Stimulated activated CD4-positive, alpha-beta T cell treated with anti-CD3 and anti-CD28 coated beads, Interleukin-15, amount 100 ng/mL, for 1 hour (primary cell): ENCODE measurements at places on chromosomes 2 and 18.

- DNase-seq = no peak
Observed at GRCh38 chr2:147101941-147102790, 742.7 kb upstream of the ACVR2A start.

- no peak for DNase-seq
Observed at GRCh38 chr18:51559198-51559901, 361.9 kb upstream of the MEX3C start.

- no peak for DNase-seq
Observed at GRCh38 chr2:238166391-238167343, 7.9 kb downstream of the ERFE start.

- no peak for DNase-seq
Observed at GRCh38 chr18:4453874-4454536, 1.1 kb downstream of the DLGAP1 start.

- no peak for DNase-seq
Observed at GRCh38 chr18:59228351-59228750, 8.4 kb downstream of the GRP start.

DNA sequence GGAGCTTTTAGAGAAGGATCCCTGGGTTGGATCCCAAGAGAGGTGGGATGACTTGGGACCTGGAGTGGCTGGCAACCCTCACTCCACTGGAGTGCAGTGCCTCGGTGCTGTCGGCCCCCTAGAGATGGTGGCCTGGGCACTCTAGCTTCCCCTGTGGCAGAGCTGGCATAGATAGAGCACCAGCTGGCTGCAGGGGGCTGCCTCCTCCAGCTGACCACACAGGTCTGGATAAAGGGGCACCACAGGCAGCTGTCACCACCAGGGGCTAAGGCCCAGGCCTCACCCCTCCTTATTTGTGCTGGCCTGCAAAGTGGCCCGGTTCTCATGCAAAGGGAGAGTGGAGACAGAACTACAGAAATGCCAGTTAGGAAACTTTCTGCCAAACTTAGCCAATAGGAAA lies 74.3 kb downstream of the ZBTB7C start:
- DNase-seq = no peak

DNA sequence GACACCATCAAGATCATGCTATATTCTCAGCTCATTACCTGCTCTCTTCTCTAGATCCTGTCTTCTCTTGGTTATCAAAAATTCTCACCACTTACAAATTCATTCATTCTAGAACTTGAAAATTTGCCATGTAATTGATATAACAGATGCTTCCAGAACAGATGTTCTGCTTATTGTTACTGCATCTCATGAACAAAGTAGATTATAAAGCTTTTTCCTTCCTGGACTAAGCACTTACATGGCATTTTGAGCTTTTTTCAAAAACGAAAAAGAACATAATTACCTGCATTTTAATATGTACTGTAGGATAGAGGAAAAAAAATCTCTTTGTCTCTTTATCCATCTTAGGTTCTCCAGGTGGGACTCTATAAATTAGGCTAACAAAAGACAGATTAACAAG lies 79.6 kb upstream of the CREB1 start:
- DNase-seq = no peak

GRCh38 chr2:201786471-201786870 lies 5.7 kb upstream of the ALS2 start:
- DNase-seq = no peak

DNA sequence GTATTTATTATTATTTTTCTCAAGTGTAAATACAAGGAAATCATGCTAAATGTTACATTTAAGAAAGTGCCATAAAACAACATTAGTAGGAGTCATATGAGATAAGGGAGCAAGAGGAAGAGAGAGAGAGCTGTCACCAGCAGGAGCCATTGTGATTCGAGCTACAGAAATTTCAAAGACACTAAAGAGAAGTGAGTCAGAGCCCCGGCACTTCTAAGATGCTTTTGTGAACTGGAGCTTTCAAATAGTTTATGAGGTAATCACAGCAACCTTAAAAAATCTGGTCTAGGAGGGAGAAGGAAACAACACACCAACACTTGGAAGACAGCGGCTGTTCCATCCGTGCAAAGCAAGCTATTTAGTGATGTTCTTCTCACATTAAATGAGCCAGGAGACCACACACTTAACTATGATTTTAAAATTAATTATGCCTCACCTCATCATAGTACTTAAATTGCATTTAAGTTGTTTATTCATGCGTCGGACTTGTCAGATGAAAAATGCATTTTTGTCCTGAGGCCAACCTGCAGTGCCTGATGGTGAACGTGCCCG lies 382.7 kb upstream of the SALL3 start:
- no peak for DNase-seq

DNA sequence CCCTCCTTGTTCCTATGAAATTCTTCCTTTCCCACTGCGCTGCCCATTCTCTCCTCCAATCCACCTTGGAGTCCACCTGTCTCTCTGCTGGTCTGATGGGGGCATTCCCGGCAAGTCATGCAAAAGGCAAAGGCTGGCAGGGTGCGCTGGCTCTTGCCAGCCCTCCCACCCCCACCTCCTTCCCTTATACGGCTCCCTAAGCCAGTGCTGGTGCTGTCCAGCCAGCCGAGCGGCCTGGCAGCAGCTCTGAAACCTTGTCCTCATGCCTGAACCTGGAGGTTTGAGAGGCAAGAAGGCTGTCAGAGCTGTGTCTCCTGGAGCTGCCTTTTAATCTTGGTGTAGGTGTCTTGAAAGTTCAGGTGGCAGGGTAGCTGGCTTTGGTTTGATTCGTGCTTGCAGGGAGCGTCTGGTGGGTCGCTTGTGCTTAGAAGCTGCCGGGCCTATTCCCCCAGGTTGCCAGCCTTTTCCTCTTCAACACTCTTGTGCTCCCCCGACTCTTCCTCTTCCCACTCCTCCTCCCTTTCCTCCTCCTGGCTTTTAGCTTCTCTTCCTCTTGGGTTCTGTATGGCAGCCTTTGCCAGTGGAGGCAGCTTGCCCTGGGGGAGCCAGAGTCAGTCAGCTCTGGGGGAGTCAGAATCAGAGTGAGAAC lies 748 bp downstream of the LIPG start:
- DNase-seq = no peak

DNA sequence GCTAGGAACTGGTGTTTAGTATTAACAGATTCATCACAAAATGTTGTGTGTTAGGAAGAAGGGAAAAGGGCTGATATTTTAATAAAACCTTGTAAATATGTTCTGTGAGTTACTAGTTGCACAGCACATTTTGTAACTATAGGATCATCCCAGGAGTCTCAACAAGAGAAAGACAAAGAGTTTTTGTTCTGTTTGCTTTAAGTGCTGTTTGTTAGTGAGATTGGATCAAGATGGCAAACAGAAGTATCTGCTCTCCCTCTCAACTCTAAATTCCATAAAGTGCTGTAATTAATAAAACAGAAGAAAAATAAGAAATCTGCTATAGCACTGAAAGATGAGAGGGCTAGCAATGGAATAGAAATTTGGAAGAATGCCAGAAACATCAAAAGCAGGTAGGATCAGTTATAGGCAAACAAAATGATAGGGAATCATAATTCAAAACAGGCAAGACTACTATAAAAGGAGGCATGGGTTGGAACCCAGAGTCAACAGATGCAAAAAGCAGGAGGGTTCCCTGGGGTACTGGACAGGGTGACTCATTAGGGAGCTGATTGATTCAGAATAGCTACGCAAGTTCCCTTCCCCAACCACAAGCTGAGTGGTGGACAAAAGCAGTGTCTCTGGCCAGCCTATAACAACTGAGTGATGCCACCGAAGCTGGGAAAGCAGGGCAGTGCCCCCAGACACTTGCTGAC lies 75.8 kb downstream of the DYNC1I2 start:
- DNase-seq = no peak

GRCh38 chr2:33212151-33212550 lies 264.3 kb upstream of the RASGRP3 start:
- no peak for DNase-seq

DNA sequence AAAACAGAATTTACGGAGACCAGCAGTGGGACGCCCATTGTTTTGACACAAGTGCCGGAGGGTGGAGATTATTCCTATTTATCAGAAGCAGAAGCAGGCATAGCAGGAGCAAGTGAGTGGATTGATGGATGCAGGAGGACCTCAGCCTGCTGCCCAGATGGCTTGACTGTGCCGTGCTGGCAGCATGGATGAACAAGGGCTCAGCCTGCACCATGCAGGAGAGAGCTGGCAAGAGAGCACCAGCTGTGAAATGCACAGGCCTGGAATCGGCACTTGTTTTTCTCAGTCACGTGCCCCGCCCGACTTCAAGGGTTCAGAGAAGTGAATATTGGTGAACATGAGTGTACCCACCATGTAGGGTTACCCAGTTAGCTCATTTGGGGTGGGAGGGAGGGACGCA lies 4.0 kb downstream of the IL1R2 start:
- no peak for DNase-seq

- no peak for DNase-seq
Observed at GRCh38 chr18:3869848-3870247, 419.9 kb downstream of the TGIF1 start.

GRCh38 chr2:99631700-99632099 lies 141.9 kb upstream of the REV1 start:
- DNase-seq = no peak

- DNase-seq = no peak
Observed at GRCh38 chr2:213733893-213734292, 449.6 kb downstream of the SPAG16 start.

- DNase-seq = no peak
Observed at GRCh38 chr2:114727012-114727411, 284.6 kb downstream of the DPP10 start.

DNA sequence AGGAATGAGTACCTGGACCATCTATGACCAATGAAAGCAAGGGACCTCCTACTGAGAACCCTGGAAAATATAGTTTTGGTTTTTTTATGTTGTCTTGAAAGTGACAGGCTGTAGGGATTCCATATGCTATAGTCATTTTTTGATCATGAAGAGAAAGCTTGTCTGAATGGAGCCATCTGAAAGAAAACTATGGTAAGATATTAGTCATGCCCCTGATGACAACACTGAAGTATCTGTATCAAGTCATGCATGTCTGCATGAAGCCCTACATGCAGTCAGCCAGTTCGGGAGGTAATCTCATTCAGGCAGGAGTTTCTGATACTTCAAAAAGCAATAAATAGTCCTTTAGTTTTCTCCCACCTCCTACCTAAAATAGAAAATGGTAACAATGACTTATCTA lies 1042.0 kb downstream of the DPP10 start:
- DNase-seq = no peak

- DNase-seq = no peak
Observed at GRCh38 chr2:200270732-200271131, 35.8 kb upstream of the SPATS2L start.

DNA sequence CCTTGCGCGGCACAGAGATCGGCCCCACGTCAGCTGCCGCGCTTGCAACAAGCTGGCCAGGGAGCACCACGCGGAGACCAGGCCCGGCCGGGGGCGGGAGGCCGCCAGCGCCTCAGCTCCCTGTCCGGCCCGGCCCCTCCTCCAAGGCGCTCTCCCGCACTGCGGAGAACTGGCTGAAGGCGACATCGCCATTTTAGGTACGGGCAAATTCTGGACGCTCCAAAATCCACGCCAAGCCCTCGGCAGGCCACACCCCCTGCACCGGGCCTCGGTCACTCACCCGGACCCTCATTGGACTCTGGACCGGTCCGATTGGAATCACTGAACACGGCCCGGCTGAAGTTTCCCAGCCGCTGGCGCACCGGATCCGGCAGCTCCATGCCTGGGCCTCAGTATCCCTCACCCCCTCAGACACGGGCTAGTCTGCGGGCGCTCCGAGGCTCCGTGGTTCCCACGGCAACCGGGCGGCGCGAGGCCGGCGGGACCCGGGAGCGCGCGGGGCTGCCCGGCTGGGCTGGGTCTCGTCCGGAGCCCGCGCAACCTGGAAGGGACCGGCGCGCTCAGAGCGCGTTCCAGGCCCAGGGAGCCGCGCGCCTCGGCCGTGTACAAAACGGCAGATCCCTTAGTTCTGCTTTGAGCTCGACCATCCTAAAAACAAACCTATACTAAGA lies at the start of gene TMEM17:
Gene TMEM17 (minus strand): TSS at position 446 of the 671 bp plus-strand sequence. CDS start 66 bp downstream, at position 380.
- DNase-seq = no peak

DNA sequence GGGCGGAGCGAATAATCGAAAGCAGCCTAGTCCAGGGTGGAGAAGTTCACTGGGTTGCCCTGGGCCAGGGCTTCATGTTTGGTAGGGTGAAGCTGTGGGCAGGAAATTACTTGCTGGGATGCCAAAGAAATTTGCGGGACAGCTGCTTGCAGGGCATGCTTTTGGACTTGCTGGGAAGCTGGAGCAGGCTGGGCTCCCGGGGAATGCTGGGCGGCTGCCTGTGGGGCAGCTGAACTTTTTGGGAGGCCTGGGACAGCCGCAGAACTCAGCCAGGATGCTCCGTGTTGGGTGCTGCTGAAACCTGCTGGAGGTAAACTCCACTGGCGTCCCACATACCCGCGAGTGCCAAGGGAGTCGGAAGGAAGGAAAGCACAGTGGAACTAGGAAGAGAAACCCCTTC lies 31.9 kb downstream of the ASB1 start:
- DNase-seq = no peak

- no peak for DNase-seq
Observed at GRCh38 chr2:152555048-152555447, 162.2 kb downstream of the PRPF40A start.

- DNase-seq = no peak
Observed at GRCh38 chr2:41784496-41784895, 263.3 kb upstream of the PKDCC start.

- no peak for DNase-seq
Observed at GRCh38 chr2:209380293-209380692, 43.6 kb upstream of the MAP2 start.

- DNase-seq = no peak
Observed at GRCh38 chr18:72672364-72673184, 128.4 kb upstream of the CBLN2 start.

DNA sequence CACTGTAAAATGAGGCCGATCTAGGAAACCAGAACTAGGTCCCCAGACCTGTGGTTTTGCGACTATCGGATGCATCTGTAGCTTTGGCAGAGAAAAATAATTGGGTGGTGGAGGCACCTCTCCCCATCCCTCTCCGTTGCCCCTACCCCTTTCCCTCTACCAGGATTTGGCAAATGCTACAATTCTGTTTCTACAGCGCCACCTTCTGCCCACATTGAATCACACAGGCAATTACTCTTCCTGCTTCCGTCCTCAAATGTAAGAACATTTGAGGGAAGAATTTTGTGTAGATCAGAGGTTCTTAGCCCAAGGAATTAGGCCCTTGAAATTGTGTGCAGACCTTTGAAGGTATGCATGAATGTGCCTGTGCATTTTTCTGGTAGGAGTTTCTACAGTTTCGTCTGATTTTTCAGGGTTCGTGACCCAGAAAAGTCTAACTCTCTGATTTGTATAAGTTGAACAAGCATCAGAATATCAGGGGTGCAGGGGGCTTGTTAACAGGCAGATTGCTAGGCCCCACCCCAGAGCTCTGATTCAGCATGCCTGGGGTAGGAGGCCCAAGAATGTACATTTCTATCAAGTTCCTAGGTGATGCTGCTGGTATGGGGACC lies 11.2 kb downstream of the ATP6V1B1 start:
- no peak for DNase-seq

- DNase-seq = no peak
Observed at GRCh38 chr18:41905786-41906527, 49.1 kb upstream of the PIK3C3 start.

- no peak for DNase-seq
Observed at GRCh38 chr2:201114846-201115245, 1.1 kb upstream of the CFLAR start.
